ENCODE measurements at places on chromosomes 11 and 22.

GRCh38 chr22:23072911-23073491 is 2.7 kb downstream of the GNAZ start:
- no peak for DNase-seq

DNA sequence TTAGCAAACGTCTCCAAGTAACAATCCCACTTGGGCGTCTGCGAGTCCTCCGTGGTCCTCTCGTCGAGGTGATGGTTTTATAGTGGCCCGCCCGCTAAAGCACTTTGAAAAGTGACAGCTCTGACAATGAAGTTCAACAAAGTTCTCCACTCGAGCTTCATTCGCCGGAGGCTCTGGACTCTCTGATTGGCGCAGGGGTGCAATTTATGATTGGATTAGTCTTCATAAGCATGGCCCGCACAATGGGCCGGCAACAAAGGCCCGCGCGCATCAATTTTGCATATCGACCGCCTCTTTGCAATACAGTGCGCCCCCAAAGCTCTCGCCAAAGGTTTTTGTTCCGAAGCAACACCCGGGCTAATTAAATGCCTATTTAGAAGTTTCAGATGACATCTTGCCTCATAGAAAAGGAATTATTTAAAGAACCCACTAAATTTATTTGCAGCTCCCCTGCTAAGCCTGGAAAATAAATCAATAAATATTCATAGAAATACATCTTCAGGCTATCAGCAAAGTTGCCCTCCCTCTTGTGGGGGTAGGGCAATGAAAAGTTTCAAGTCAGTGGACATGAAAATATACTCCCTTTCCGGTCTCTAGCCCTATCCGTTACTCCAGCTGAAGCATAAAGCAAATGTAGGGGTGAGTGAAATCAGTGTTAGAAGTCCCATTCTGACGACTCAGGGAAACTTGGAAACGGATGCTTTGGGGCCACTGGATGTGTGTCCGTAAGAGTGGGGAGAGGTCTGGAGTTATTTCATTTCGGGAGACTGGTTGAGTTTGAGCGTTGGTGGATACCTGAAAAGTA is at the start of gene DBX1:
DBX1 (minus strand) TSS at position 51 of the 805 bp plus-strand sequence. CDS start 151 bp downstream, outside the sequence.
- no peak for DNase-seq

- DNase-seq: no peak
These were observed 680.5 kb downstream of the BRD1 start for GRCh38 chr22:49147171-49147570.

- DNase-seq: no peak
These were observed 33.6 kb downstream of the TBC1D22A start for GRCh38 chr22:46795845-46796565.

GRCh38 chr11:7485186-7486097 is at the start of gene OLFML1:
TSS of gene OLFML1 (plus strand) at chr11:7485506. CDS start at chr11:7485876, 370 bp downstream.
- DNase-seq: no peak
